SIG-M5 (cell line): ENCODE measurements at places on chromosomes 4 and X.
A peak's percentile ranks its signal among the peaks of the same experiment; 100 is the strongest.

GRCh38 chr4:2065106-2065930 is 6.2 kb downstream of the NAT8L start:
- DNase-seq: no peak

DNA sequence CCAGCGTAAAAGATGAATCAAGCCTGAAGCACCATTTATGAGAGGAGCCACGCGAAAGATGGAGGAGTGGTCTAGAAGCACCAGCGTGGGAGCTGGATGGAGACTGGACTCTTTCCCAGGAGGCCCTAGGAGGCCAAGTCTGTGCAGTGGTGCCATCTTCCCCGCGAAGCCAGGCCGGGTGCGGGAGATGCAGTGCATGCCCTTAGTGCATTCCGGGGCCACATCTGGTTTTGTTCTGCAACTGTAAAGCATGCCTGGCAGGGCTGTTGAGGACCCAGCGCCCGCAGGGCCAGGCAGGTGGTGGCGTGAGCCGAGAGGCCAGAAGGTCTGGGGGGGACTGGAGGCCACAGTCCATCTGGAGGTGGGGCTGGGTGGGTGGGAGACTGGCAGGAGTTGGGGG is 78.6 kb upstream of the ADRA2C start:
- no peak for DNase-seq

GRCh38 chrX:18424482-18425198 is 768 bp upstream of the CDKL5 start:
- no peak for DNase-seq

- no peak for DNase-seq
Measured at GRCh38 chr4:150283689-150284088, 205.4 kb downstream of the DCLK2 start.

DNA sequence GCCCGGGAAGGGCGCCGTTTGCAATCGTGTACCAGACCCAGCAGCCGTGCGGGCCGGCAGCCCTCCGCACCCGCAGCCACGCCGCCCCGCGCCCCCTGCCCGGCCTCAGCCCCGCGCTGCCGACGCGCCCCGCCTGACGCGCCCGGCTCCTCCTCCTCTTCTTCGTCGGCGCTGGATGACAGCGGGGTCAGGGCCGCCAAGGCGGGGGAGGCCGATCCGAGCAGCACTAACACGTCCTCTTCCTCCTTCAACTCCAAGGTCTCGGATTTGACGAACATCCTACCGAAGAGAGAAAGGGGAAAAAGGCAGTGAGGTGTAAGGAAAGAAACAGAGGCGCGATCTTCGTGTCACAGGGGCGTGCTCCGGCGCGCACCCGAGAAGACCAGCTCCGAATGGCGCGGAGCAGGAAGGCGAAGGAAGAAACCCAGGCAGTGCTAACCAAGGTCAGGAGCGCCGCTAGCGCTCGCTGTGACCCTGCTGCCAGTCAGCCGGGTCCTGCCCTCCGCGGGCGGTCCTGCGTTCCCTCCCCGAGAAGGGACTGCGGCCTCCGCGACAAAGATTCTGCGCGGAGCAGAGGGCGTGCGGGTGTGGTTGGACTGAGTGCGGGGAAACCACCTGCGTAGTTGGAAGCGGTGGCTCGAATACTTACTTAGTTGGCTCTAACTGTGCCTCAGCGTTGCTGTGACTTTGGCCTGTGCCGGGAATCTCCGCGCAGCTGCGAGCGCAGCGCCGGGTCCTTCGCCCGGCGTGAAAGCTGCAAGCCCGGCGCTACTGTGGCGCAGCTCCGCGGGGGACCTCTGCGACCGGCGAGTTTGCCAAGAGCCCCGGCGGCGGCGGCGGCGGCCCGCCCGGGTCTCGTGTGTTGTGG is 548 bp downstream of the NEUROG2 start:
- DNase-seq: no peak

GRCh38 chr4:96983830-96984229 is 1143.9 kb downstream of the PDHA2 start:
- no peak for DNase-seq

DNA sequence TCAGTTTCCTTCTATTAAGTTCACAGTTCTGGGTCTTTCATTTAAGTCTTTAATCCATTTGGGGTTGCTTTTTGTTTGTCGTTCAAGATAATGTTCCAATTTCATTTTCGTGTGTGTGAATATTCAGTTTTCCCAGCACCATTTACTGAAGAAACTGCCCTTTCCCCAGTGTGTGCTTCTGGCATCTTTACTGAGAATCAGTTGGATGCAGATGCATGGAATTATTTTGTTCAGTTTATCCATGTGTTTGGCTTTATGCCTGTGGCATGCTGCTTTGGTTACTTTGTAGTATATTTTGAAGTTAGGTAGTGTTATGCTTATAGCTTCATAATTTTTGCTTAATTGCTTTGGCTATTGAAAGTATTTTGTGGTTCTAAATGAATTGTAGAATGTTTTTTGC is 163.8 kb upstream of the HDX start:
- DNase-seq: no peak

DNA sequence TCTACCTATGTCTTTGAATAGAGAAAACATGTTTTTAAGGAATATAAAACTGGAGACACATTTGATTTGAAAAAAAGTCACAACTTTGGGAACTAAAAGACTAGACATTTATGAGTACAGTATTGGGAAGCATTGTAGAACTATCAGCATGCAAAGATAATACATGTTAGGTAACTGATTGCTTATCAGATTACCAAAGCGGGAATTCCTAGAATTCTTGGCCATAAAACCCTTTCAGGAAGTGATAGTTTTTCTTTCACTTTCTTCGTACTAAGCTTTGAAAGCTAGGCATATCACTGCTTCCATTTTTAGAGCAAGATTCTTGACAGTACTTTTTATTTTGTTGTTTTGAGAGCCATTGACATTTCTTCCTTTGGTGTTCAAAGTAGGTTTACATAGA is 646.6 kb upstream of the PITX2 start:
- no peak for DNase-seq

DNA sequence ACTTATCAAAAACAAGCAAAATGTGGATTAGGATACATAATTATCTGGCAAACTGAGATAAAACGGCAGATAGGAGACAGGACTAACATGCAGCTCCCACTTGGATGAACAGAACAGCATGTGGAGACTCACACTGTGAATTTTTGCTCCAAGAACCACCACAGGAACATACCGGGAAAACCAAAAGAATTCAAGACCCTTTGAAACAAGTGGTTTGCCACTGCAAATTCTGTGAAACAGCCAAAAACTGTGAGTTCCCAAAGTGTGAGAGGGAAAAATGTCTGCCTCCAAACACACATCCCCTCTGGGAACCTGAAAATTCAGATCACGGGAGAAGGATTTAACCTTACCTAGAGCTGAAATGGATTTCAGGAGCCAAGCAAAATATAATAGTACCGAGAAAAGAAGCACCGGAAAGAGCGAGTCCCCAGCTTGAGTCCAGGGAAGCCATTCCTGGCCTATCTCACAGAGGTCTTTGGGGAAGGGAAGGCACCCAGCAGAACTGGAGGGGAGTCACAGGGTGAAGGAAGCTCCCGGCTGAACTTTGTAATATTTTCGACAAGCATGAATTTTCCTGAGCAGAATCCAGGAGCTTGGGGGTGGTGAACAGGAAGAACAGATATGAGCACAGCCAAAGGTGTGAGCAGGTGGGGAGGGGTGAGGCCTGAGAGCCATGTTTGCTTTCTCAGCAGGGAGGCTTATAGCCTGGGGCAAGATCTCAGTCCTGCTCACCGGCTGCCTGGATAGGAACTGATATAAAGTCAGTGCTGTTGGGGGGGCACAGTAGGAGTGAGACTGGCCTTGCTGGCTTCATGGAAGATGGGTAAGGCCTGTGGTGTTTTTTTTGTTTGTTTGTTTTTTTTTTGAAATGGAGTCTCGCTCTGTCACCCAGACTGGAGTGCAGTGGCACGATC is 23.9 kb downstream of the MANBA start:
- DNase-seq: no peak

- no peak for DNase-seq
Measured at GRCh38 chrX:1012678-1013300, 199.7 kb downstream of the CRLF2 start.

DNA sequence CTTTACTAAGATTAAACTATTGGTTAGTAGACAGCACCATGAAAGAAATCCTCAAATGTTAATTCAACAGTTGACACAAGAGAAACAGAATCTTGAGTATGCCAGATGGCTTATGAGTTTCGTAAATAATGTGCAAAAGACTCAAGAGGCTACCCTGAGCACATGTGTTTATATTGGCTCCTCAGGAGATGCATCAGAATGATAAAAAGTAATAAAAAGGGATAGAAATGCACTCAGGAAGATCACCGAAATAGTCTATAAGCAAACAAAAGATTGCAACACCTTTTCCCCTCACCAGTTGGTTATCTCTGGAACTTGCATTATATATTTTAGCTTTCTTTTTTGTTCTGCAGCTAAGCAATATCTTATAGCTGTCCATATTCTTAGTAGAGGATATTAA is 84.4 kb downstream of the SCFD2 start:
- DNase-seq: no peak

- no peak for DNase-seq
Measured at GRCh38 chrX:42759881-42760280, 18.1 kb downstream of the PPP1R2C start.

GRCh38 chrX:110265661-110266060 is 52.2 kb downstream of the AMMECR1 start:
- DNase-seq: no peak

DNA sequence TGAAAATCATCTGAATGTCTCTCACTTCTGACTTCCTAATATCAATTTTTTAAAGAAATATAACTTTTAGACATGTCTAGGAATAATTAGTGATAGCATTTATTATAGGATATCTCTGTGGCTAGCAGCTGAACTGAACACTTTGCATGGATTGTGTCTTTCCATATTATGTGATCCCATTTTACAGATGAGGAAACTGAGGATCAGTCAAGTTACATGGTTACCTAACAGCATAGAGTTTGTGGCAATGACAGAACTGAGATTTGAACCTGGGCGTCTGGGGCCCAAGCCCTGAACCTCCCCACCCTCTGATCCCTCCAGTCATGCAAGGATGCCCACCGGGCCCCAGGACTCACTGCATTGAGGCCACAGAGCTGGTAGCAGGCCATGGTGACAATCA is 101.3 kb downstream of the SLC2A9 start:
- DNase-seq: no peak

- DNase-seq: no peak
Measured at GRCh38 chr4:124519196-124519595, 193.3 kb downstream of the ANKRD50 start.

GRCh38 chr4:25814301-25815136 is 48.3 kb downstream of the SEL1L3 start:
- no peak for DNase-seq

GRCh38 chr4:13920111-13920875 is 292.8 kb upstream of the BOD1L1 start:
- no peak for DNase-seq

- no peak for DNase-seq
Measured at GRCh38 chr4:112860830-112861690, 188.4 kb upstream of the ANK2 start.

DNA sequence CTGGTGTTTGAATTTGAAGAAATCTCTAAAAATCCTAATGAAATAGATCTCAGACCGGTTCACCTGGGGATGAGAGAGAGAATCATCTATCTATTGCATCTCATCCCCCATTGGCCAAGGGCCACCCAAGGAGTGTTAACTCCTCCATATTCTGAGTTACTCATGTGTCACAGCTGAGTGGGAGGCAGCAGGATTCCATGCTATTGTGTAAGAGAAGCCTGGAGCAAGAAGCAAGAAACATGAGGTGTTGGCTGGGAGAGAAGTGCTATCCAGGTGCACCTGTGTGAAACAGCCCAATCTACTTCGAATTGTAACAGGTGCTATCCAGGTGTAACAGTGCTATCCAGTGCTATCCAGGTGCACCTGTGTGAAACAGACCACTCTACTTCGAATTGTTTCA is 150.3 kb upstream of the MAOA start:
- DNase-seq: no peak

DNA sequence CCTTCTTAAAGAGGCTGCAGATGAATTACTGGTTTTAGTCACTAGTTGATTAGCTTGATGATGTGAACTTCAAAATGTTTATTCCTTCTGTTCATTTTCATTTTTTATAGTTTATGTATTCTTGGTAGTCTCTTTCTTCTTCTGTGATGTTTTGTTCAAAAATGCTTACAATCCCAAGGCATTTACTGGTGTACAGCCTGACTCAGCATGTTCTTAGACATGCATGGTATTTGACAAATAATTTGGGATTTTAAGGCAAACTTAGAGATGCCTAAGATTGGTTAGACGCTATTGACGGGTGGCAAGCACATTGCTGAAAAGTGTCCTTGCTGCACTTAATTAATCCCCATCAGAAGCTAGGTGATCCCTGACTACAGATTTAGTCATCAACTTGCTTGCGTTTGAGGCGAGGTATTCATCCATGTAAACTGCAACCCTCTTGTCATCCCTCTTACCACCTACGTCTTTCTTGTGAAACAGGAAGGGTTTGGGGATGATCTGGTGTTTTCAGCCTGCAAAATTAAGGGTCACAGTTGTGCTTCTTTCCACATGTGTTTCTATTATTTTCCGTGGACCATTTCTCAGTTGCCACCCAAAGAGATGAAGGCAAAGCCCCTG is 331.8 kb downstream of the DKK2 start:
- DNase-seq: no peak

GRCh38 chr4:114654592-114654991 is 56.0 kb downstream of the UGT8 start:
- no peak for DNase-seq

DNA sequence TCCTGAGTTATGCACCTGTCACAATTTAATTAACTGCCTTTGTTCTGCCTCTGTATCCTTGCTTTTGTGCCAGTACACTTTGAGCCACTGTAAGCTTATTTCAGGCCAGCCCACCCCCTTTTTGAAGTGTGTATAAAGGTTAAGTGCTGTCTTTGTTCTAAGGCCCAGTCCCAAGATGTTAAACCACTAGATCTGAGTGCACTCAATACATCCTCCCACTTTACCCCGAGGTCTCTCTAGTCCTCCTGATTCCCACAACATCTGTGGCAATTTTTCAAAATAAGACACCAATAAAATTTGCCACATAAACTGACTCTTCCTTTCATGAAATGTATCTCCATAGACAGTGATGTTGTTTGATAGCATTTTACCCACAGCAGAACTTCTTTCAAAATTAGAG is 124.1 kb upstream of the SPIN4 start:
- no peak for DNase-seq

DNA sequence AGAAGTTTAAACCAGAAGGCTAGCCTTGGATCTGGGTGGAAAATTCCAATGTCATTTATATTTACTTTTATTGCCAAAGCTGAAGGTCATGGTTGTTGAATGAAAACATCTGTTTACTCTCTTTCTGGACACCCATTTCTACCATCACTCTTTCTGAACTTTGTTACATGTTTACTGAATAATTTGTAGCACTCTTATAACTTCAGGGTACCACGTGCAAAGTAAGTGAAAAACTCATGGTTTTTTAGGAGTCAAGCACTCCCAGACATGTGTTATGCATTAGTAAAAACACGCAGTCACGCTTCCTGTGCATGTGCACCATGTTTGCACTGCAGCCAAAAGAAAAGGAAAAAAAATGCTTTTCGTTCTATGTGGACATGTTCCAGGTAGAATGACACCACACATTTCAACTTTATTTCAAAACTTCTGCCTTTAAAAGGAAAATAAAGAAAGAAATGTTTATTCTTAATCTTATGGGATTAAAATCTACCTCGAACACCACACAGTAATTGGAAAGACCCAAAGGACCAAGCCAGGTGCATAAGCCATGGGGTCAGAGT is 31.4 kb upstream of the ADH1C start:
- no peak for DNase-seq

GRCh38 chr4:152454398-152455011 is 81.4 kb downstream of the FBXW7 start:
- DNase-seq: no peak

- peak; percentile 29 for DNase-seq
Measured at GRCh38 chrX:41921492-41922430, 1.6 kb downstream of the CASK start.
